ENCODE measurements at places on chromosomes 16 and 17.
A peak's percentile ranks its signal among the peaks of the same experiment; 100 is the strongest.

DNA sequence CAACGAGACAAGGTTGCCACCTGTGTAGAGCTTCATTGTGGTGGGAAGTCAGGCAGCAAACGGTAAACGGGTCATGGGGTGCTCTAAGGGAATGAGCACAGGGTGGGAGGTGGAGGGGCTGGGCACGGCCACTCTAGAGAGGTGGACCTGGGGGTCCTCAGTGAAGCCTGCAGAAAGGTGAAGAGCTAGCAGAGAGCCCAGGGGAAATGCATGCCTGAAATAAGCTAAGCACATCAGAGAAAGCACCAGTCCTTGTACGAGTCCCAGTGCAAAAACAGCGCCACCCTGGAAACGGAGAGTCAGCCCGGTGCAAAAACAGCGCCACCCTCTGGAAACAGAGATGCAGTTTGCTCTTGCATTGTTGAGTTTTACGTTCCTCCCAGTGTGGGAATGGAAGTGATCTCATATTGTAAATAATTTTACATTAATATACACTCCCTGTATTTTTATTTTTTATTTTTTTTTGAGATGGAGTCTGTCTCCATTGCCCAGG lies 65.0 kb downstream of the TBC1D16 start:
- DNase-seq, result peak; percentile 10

GRCh38 chr16:28304214-28304613 lies 11.9 kb downstream of the SBK1 start:
- DNase-seq, result no peak

DNA sequence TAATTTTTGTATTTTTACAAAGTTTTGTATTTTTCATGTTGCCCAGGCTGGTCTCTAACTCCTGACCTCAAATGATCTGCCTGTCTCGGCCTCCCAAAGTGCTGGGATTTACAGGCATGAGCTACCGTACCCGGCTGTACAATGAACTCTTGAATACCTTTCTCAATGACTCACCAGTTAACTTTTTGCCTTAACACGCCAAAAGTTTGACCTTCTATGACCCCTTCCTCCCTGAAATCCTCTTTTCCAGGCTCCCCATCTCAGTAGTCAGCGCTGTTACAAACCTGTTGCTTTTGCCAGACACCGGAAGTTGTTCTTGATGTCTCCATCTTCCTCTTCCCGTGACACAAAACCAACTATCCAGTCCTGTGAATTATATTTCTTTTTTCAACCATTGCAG lies 158.1 kb upstream of the ASIC2 start:
- no peak for DNase-seq

- DNase-seq, result no peak
Observed at GRCh38 chr17:61926826-61927207, 965 bp downstream of the INTS2 start.

GRCh38 chr17:35498448-35499178 lies 38.9 kb downstream of the SLFN12L start:
- DNase-seq, result no peak

DNA sequence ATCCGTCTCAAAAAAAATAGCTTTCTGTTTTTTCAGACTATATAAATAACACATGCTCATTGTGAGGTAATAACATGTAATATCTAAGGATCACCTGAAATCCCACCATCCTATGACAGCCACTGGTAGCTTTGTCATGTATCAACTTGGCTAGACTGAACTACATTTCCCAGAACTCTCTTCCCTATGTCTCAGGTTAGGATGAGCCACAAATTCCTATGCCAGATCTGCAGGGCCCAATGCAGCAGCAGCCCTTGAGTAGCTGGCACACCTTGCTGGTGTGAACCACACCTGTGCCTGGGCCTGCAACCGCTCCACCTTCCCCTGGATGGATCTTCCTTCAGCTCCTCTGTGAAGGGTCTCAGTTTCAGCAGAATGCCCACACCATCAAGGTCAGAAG lies 28.1 kb downstream of the OGFOD1 start:
- DNase-seq, result no peak

- DNase-seq, result no peak
Observed at GRCh38 chr16:81526935-81527334, 82.3 kb downstream of the CMIP start.

DNA sequence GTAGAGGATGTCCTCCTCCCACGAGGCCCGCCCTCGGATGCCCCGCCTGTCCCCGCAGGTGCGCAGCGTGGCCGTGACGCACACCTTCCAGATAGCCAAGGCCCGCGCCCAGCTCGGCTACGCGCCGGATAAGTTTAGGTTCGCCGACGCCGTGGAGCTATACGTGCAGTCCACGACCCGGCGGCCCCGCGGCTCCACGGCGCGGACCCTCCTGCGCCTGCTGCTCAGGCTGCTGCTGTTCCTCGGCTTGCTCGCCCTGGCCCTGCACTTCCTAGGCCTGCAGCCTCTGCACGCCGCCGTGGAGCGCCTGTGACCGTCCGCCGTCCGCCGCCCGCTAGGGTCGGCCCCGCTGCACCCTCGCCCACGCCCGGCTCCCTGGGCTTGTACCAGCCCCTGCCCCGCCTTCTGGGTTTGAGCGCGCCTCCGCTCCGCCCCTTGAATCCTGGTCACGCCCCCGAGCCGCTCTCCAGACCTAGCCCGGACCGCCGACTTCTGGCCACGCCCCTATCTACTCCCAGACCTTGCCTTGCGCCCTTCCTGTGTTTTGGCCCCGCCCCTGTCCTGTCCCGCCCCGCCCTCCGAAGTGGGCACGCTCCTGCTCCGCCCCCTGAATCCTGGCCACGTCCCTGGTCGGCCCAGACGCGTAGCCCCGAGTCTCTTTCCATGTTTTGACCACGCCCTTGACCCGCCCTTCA lies 15.8 kb upstream of the EEF2K start:
- DNase-seq, result peak; percentile 77

- DNase-seq, result no peak
Observed at GRCh38 chr17:20266806-20267458, 200.4 kb downstream of the LGALS9B start.

DNA sequence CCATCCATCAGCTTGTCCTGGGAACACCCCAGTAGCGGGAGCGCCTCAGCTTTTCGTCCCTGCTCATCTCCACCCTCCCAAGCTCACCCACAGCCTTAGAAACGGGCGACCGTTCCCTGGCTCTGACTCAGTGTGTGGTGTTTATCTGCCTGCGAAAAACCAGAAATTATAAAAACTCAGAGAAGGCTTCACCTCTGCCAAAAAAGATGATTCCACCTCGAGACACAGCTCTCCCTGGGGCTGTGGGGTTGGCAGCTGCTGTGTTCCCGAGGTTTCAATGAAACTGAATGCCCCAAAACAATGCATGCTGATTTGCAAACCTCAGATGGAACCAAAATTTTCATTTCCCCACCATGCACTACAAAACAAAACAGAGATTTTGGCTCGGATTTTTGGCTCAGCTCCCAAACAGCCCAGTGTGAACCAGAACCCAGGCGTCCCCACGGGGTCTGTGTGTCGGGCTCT lies 62.4 kb upstream of the MED9 start:
- DNase-seq, result no peak

DNA sequence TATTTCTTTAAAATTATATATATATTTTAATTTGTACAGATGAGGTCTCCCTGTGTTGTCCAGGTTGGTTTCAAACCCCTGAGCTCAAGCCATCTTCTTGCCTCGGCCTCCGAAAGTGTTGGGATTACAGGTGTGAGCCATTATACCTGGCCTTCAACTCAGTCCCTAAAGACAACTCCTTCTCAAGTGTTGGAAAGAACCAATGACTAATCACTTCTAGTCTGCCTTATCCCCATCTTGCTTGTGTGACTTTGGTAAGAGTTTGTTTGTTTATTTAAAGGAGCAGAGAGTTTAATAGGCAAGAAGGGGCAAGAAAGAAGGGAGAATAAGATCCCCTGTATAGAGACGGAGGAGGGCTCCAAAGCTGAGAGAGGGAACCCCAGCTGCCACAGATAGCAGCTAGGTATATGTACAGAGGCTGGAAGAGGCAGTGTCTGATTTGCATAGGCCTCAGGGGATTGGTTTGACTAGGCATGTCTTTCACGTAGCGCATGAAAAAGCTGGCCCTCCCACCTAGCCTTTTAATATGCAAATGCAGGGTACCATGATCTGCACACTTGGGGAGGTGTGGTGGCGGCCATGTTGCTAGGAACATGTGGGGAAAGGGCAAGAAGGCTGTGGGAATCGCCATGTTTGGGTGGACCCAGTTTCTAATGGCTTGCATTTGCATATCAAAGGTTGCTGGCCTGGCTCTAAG lies 21.5 kb downstream of the ABCC1 start:
- no peak for DNase-seq

GRCh38 chr17:75225016-75225415 lies 19.5 kb downstream of the NUP85 start:
- no peak for DNase-seq

DNA sequence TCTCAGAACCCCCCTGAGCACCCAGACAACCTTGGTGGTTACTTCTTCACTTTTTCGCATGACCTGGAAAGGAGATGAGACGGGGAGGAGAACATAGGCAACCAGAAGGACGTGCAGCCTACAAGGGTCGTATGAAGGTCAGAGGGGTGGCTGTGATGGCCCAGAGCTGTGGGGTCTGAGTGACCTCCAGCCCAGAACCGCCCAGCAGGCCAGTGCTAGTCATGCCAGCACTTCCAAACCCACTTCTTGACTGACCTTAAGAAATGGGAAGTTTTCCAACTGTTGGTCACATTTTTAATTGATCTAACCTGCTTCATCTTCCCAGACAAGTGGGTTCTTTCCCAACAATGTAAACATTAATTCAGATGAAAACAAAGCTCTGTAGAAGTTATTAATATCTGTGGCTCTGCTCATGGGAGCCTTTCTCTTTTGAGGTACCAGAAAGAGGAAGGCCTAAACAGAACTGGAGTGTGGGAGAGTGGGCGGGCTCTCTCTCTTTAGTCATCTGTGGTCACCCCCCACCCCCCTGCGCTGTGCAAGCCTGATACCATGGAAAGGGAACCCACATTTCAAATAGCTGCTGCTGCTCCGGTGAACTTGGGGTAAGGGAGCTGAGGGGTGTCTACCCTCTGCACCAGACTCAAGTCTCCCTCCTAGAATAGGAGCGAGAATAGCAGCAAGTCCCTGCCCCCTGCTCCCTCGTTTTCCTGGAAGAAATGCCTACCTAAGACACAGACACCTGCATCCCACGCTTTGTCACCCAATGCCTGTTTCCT lies 101.6 kb downstream of the RAB11FIP4 start:
- DNase-seq, result peak; percentile 57

GRCh38 chr16:21656795-21657768 lies 4.7 kb upstream of the IGSF6 start:
- DNase-seq, result peak; percentile 62

DNA sequence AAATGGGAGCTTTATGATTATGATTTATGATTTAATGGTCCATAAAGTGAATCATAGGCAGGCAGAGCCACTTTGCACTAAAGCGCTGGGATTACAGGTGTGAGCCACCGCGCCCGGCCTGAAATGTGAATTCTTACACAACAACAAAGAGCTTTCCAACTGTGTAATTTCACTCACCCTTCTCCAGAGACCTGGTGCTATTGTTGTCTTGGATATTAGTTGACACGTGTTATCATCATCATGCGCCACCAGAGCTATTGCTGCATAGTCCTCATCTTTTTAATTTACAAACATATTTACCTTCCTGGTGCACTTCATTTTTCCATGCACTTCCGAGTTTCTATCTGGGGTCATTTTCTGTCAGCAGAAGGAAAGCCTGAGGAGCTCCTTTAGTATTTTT lies 4.8 kb upstream of the UTS2R start:
- no peak for DNase-seq

GRCh38 chr17:49975531-49975930 lies 6.5 kb downstream of the DLX4 start:
- no peak for DNase-seq

- no peak for DNase-seq
Observed at GRCh38 chr16:87924041-87924810, 12.1 kb downstream of the CA5A start.

DNA sequence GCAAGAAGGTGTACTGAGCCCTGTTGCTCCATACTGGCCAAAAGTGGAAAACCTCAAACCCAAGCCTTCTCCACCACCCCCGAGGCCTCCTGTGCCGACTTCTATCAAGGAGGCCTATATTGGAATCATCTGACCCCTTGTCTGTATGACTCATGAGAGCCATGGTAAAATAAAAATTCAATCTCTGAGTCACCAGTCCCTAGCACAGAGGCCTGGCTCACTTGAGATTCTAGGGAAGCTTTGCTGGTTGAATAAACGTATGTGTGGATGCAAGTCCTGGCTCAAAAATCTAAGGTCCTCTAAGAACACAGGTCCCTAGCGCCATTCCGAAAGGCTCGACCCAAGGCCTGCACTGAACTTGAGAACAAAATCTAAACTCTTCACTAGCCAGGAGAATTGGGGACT lies 15.0 kb downstream of the NSMCE1 start:
- peak; percentile 48 for DNase-seq

DNA sequence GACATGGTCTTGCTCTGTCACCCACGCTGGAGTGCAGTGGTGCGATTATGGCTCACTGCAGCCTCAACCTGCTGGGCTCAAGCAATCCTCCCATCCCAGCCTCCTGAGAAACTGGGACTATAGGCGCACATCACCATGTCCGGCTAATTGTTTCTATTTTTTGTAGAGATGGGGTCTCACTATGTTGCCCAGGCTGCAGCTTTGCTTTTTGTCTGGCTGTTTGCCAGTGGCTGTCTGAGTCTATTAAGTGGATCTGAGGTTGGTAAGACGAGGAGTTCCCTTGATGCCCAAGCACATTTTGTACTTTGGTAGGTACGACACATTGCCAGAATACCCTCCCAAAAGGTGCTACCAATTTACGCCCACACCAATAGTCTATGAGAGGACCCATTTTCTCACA lies 5.1 kb downstream of the TBX21 start:
- no peak for DNase-seq

DNA sequence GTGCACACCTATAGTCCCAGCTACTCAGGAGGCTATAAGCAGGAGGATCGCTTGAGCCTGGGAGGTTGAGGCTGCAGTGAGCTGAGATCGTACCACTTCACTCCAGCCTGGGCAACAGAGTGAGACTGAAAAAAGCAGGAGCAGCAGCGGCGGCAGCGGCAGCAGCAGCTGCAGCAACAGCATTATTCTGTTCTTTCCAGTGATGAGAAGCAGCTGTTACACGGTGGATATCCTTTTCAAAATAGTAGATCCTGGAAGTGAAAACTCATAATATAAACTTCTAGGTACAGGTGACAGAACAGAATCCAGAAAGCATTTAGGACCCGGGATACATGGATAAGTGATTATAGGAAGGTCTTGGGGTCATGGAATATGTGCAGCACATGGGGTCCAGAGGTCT lies 17.8 kb upstream of the HNF1B start:
- no peak for DNase-seq

DNA sequence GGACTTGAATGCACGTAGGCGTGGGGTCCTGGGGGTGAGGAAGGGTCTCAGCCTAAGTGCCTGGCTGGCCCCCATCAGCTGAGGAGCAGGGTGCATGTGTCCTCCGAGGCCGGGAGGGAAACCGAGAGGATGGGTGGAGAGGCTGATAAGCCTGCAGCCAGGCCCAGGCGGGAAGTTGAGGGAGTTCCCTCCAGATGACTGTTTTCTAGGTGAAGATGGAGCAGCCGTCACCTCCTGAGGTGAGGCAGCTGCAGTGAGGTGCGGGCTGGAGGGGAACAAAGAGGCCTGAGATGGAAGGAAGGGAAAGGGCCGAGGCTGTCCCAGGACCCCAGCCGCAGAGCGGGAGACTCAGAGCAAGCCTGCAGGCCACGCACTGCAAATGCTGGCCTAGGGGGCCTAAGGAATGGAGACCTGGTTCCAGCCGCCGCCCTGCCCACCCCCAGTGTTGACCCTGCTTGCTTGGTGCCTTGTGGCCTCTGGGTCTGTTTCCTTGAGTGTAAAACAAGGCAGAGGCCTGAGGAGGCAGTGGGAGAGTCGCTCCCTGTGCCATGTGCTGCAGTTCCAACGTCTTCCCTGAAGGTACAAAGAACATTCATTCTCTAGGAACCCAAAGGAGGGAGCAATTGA lies 3.0 kb downstream of the PECAM1 start:
- DNase-seq, result no peak
